Ovary (tissue), 10 donors: ENCODE measurements at places on chromosomes 12 and 14. TPM values are rescaled to one million over a fixed set of nuclear protein-coding genes. Genes with fewer than 3 reads are reported as not detected.

ADAMTS20 gene
- total RNA-seq = not detected

POTEM gene
- total RNA-seq = not detected

CLEC4C gene
- not detected for total RNA-seq

TMED10 gene
- total RNA-seq = 211 TPM

ATG14 gene
- total RNA-seq = 11.3 TPM

C12orf50 gene
- total RNA-seq = 0.13 TPM

KITLG gene
- total RNA-seq = 17.4 TPM

SERPINA1 gene
- total RNA-seq = 1.2 TPM

ATF7 gene
- total RNA-seq = 41.3 TPM

BICDL1 gene
- total RNA-seq = 0.40 TPM

GRIN2B gene
- total RNA-seq = 0.10 TPM

C1QL4 gene
- total RNA-seq = not detected
